ENCODE measurements at places on chromosomes 7 and 10.

DNA sequence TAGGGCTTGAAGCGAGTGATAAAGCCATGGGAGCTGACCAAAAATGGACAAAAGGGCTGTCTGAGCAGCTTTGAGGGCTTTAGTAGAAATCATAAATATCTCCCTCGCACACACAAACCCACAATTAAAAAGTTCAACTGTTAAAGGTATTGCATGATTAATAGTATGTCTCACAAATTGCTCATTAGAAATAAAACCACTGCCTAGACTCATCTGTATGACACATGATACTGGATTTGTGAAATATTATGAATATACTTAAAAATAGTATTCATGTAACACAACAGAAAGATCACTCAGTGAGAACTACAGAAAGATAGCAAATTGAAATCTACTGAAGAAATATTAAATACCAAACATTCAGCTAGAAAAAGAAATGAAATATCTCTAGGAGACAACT lies 11.9 kb upstream of the PTPN12 start:
- no peak for DNase-seq

DNA sequence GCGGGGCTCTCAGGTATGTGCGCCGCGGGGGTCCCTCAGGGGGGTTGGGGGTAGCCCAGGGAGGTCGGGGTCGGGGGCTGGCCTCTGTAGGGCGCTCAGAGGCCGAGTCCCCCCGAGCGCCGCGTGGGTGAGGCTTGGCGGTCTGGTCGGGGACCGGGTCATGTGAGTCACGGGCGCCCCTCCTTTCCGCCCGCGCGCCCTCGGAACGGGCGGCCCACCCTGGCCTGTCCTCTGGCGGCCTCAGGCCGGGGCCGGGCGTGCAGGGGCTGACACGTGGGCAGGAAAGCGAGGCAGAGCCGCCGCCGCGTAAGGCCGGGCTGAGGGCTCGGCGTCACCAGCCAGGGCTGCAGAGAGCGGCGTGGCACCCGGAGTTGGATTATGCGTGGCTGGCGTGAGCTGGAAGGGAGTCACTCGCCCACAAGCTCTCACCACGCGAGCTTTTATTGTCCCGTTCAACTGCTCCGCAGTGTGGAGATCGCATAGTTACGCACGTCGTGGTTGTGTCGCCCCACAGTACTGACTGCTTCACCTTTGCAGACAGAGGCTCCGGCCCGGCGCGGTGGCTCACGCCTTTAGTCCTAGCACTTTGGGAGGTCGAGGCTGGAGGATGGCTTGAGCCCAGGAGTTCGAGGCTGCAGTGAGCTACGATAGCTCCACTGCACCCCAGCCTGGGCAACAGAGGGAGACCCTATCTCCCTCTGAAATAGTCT lies 385 bp downstream of the SHLD2 start:
- no peak for DNase-seq

GRCh38 chr7:83658126-83658525 lies 9.2 kb upstream of the SEMA3E start:
- no peak for DNase-seq

DNA sequence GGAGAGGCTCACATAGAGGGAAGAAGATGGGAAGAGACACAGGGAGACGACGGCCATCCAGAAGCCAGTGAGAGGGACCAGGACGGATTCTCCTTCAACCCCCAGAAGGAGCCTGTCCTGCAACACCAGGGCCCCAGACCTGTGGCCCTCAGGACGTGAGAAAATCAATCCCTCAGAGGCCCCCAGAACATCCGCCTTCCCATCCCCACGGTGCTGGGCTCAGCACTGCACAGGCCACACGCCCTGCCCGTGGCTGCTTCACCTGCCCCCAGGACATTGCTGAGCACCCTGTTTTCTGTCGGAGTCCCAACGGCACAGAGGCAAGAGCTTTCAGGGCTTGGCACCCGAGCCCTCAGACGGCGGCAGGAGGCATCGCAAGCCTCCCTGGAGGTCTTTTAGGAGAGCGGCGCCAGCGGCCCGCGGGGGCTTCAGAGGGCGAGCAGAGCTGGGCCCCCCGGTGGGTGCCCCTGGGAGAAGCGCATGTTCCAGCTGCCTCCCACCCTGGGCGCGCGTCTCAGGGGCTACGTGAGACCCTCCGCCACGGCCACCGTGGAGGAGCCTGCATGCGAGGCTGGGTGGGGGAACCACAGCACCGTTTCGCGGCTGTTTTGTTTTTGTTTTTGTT lies 42.8 kb downstream of the PDGFA start:
- no peak for DNase-seq

GRCh38 chr10:119651514-119652360 lies 557 bp downstream of the BAG3 start:
- DNase-seq: peak; percentile 35

GRCh38 chr7:81685270-81685868 lies 84.5 kb downstream of the HGF start:
- no peak for DNase-seq

DNA sequence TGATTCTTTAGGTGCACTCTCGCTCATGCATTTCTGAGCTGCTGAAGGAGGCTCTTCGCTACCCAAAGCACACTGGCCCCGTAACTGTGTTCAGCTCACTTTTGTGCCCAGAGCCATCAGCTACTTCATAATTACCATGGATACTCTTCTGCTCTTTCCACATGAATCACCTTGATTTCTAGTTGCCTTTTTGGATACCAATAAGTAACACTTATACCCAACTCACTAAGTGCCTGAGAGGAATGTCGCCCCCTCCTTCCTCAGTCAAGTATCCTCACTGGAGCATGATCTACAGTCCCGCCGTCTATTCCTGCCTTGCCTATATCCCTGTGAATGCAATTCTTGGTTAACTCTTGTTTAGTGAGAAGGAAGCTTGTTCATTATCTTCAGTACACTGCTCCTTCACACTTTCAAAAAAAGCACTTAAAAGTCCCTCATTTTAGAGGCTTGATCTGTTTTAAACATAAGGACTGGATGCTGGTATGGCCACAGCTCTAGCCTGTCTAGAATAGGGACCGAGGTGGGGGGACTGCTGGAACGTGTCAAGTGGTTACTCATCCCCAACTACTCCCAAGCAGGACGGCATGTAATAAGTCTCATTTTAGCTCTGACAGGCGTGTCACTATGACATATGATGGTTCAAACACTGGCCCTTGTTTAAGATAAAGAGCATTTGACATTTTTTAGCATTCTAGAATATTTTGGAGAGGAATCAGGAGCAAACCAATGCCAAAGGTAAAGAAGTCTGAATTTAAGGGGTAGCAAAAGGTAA lies 23.7 kb downstream of the SVIL start:
- DNase-seq: no peak

DNA sequence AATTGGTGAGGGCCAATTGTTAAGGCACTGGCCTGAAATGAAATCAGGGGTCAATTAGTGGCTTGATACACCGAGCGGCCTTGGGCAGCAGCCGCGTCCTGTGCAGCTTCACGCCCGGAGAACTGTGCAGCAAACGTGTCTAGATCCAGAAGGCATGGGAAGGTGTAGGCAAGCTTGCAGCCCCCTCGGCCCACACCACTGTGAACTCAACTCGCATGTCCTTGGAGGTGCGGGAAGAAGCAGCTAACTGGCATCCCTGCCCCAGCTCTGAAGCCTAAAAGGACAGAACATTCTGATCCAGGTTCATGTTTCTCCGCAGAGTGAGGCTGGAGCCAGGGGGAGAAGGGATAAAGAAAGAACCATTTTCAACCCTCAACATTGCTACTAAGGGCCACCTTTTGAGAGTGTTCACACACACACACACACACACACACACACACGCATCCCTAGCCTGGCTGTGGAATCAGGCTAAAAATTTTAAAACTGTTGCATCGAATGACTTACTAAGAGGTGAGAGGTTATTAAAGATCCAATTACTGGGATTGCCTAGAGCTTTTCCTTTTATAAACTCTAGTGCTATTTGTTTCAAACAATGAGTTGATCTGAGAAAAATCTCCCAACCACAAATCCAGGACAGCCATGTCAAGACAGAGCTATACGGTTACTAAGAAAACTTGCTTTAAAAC lies 104.0 kb downstream of the PARP12 start:
- no peak for DNase-seq

Data from HuH-7 (cell line).